ENCODE measurements at places on chromosomes 5 and 9.
A peak's percentile ranks its signal among the peaks of the same experiment; 100 is the strongest.

DNA sequence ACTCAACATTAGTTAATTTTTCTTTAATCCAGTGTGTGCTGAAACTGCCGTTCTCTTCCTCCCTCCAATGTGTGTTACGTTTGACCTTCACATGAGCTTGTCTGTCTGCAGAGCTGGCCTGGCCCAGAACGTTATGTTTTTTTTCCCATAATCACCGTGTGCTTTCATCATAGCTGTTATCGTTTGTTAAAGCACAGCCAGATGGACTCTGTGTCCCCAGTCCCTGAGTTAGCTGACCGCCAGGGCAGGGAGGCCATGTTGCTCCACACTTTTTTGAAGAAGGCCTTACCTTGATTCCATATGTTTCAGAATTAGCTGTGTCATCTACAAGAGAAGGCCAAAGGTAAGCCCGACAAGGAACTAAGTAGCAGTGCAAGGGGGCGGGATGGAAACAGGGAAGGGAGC, 55.7 kb downstream of the HSD17B3 start:
- no peak for DNase-seq

DNA sequence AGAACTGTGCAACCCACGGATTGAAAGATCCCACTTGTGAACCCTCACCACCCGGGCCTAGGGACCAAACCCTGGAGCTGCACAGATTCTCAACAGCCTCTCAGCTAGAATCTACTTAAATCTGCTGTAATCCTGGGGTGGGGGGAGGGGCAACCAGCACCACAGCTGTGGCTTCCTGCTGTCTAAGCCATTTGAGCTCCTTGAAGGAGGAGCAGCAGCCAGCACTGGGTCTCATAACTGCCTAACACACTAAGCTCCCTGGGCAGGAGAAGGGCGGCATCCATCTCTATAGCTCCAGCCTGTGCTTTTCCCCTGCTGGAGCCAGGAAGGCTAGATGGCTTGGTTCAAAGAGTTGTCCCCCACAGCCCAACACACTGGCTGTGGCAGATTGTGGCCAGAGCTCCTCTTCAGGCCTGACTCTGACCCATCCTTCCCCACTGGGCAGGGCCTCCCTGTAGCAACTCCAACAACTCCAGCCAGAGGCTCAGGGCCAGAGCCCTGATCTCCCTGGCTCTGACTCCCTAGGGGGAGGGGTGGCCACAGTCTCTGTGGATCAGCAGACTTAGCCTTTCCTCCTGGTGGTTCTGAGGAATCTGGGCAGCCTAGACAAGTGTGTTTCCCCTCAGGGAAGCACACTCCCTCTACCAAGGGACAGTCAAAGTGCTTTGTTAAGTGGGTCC, 72.0 kb upstream of the C9orf72 start:
- DNase-seq, result no peak

GRCh38 chr5:97073420-97073819, 69.0 kb downstream of the LIX1 start:
- no peak for DNase-seq

DNA sequence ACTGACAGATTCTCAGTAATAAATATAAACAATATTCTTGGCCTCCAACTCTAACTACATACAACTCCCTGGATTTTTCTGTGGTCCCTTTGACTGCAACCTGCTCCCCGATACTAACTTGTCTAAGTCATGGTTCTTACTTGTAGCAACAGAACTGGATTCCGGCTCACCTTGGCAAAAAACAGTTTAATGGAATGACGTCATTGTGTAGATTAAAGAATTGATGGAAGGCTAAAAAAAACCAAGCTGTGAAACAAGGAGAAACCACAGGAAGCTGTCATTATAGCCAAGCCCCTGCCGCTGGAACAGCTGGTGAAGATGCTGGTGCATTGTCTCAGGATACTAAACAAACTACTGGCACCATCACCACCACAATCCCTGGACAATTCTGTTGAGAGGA, 11.4 kb upstream of the ADAMTS19 start:
- no peak for DNase-seq

DNA sequence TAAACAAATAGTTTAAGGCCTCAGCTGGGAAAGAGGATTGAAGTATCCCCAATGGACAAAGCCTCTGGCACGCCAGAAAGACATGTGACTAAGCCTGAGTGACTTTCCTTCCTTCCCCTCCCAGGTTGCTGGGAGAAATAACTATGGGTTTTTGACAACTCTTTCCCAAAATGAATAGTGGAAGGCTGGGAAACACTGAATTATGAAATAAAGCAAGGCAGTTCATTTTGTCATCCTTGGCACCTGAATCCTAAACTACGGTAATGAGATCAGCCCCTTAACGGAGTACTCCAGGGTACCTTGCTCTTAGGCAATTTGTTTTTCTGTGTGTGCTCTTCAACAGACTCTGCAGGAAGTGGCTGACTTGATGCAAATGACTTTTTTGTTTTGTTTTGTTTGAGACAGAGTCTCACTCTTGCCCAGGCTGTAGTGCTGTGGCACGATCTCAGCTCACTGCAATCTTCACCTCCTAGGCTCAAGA, 75.2 kb downstream of the LMNB1 start:
- no peak for DNase-seq

DNA sequence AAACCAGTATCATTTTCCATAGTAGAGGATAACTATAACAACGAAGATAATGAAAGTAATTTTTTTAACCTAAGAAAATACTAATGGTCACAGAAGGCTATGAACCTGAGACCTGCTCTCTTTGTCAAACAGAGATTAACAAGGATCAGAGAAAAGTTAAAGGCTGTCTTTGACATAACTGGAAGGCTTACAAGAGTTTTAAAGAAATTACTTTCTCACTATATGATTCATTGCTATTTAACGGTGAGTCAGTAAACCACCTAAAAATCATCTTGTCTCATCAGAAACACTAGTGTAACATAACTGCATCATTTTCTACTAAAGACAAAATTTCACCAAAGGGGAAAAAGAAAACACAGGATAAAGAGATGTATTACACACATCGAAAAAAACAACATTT, 19.3 kb downstream of the MLANA start:
- DNase-seq, result no peak

GRCh38 chr9:34145165-34145564, 18.7 kb upstream of the DCAF12 start:
- DNase-seq, result no peak

DNA sequence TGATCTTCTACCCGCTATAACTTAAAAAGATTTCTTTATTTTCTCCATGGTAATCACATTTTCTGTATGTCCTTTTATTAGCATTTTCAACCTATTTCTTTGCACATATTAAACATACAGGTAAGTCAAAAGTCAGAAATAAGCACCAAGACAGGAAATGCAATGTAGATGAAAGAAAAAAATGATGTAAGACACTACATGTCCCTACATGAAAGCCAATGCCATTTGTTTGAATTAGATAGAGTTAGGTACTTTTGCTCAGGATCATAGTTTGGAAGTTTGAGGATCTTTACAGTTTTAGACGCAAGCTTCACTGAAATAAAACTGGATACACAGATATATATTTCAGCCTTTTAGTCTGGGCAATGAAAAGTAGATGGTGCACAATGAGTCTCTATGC, 453.1 kb upstream of the MEF2C start:
- DNase-seq, result no peak

GRCh38 chr5:14699159-14699558, 34.6 kb downstream of the OTULIN start:
- no peak for DNase-seq

- no peak for DNase-seq
Observed at GRCh38 chr5:54673523-54674225, 156.1 kb downstream of the SNX18 start.

DNA sequence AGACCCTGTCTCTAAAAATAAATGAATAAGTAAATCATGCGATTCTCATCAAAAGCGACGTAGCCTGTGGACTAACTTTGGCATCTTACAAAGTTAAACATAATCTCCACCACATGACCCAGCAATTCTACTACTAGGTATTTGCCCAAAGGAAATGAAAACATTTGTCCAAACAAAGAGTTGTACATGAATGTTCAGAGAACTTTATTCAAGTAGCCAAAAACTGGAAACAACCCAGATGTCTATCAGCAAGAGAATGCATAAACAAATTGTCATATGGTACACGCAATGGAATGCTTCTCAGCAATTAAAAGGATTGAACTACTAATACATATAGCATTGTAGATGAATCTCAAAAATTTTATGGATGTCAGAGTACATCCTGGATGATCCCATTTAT, 82.6 kb downstream of the ADRB2 start:
- DNase-seq, result no peak

- DNase-seq, result no peak
Observed at GRCh38 chr5:143134269-143134668, 269.2 kb downstream of the NR3C1 start.

- DNase-seq, result no peak
Observed at GRCh38 chr5:97063251-97063650, 79.2 kb downstream of the LIX1 start.

GRCh38 chr5:167219298-167219697, 1072.1 kb upstream of the WWC1 start:
- no peak for DNase-seq

- DNase-seq, result no peak
Observed at GRCh38 chr5:128815201-128815600, 150.1 kb upstream of the SLC27A6 start.

GRCh38 chr9:72041775-72042194, 18.6 kb downstream of the C9orf57 start:
- peak; percentile 99 for DNase-seq

DNA sequence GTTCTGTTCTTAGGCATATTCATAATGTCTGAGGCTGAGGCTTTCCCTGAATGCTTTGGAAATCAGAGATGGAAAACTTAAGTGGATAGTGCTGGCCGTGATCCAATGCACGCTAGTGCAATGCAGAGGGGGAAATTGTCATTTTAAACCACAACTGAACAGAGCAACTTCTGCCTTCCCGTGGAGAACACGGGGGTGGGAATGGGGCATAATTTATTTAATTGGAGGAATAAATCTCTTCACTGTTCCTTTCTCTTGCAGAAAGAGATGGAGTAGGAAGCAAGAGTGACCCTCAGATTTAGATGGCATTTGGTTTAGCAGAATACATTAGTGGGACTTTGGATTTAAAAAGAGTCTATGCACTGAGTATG, 22.9 kb upstream of the NREP start:
- no peak for DNase-seq

DNA sequence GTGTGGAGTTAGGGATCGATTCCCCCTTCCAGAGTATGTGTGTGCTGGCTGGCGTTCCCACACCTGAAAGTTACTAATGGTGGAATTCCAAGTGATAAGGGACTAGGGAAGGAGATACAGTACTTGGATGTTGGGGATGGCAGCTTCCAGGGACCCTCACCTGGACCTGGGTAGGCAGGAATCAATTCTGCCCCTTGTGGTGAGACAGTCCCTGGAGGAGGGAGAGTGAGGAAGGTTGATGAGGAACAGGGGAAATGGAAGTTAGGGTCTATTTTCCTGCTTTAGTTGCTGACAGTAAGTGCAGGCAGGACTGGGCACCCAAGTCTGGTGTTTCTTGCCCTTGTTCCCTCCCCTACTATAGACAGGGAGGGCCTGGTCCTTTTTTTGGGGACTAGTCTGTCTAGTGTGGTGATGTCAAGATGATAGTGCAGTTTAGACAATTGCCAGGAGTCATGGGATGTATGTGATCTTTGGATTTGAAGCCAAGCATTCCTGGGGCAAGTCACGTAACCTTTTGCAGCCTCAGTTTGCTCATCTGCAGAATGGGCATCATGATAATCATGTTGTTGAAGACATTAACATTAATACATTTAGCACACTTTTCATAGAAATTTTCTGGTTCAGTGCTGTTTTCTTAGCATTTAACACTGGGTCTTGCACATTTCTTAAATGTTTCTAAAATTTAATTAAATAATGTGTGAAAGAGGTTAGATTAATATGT, 51.7 kb downstream of the DAB2IP start:
- no peak for DNase-seq

- DNase-seq, result no peak
Observed at GRCh38 chr5:124887223-124887622, 140.8 kb upstream of the ZNF608 start.

DNA sequence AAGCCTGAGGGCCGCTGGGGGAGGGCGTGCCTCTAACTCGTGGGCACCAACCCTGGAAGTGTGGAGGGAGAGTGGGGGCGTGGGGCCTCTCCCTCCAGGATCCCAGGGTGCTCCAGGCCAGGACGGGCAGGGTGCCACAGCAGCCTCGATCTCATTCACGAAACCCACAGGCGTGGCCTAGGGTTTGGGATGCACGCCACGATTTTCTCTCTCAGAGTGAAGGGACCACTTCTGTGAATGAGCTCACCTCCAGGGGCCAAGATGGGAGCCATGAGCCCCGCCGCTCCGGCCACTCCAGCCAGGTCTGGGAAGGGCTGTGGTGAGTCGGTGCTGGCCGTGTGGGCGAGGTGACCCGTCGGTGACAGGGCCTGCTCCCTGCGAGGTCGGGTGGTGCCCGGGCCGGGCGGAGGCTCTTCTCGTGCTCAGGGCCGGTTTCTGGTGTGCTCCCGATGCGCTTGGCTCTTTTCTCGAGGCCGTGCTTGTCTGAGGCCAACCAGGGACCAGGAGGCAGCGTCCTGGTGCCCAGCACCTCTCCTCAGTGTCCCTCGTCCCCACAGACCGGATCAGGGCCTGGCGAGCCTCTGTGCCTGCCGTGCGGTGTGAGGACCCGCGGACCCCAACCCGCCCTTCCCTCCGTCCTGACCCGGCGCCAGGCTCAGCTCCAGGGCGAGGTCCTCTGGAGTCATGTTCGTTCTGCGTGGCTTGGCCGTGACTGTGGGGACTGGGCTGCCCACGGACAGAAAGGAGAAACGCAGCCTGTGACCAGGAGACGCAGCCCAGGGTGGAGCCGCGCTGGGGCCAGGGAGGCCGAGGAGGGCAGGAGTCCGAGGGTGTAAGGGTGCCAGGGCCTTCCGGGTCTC, 31.0 kb downstream of the TPPP start:
- no peak for DNase-seq

DNA sequence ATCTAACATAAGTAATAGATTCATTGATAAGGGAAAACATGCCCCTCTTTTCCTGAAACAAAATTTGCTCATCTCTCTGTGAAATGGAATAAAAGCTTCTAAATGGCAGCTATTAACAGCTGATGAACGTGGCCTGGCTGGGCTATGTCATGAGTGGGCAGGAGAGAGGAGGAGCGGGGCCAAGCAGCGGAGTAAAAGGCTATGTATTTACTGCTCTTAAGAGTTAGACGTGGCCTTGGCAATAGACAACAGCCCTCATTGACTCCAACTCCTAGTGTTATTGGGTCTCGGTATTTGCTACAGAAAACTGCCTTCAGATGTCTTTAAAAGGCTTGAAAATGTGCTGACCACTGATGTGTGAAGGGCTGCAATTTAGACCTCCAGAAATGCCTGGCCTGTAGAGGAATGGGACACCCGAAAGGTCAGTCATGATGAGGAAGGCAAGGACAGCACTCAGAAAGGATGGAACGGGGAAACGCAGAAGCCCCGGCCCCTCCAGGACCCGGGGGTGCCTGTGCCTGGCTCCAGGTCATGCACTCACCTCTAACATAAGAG, 116.8 kb downstream of the PDZD2 start:
- no peak for DNase-seq

- no peak for DNase-seq
Observed at GRCh38 chr5:151424892-151425523, 22.4 kb upstream of the SLC36A1 start.

Measured in NCI-H460 (cell line).